ENCODE measurements at places on chromosomes 2 and 18. TPM values are rescaled to one million over a fixed set of nuclear protein-coding genes. Genes with fewer than 3 reads are reported as not detected.

The RSAD2 gene
- 3.9 TPM for total RNA-seq

GRCh38 chr2:241794250-241794823 lies 14.7 kb upstream of the NEU4 start:
- no peak for DNase-seq
- no peak overlapping the region for H3K27ac ChIP-seq
- no peaks in the 10 kb centered on the region for H3K4me1 ChIP-seq
- no peaks in the 10 kb centered on the region for H3K36me3 ChIP-seq
- no peaks in the 10 kb centered on the region for H3K27me3 ChIP-seq
- H3K4me3 ChIP-seq, result no peak overlapping the region

The PRSS56 gene
- total RNA-seq, result 0.23 TPM

- DNase-seq, result no peak
- H3K36me3 ChIP-seq, result no peaks in the 10 kb centered on the region
- no peaks in the 10 kb centered on the region for H3K27me3 ChIP-seq
- no peak overlapping the region for H3K4me3 ChIP-seq
Observed at GRCh38 chr2:222623756-222624309, 32.1 kb downstream of the FARSB start.

GRCh38 chr2:135152361-135152760 lies 100.3 kb downstream of the RAB3GAP1 start:
- H3K4me3 ChIP-seq, result no peak overlapping the region
- no peak overlapping the region for H3K27ac ChIP-seq
- H3K4me1 ChIP-seq, result peaks cover 10% of the 10 kb centered on the region
- peaks cover 74% of the 10 kb centered on the region for H3K36me3 ChIP-seq

The SCG2 gene
- 0.15 TPM for total RNA-seq

The TUBA3E gene
- total RNA-seq, result 7.4 TPM

GRCh38 chr2:74074487-74074886 lies 73.2 kb downstream of the BOLA3 start:
- H3K36me3 ChIP-seq, result no peaks in the 10 kb centered on the region
- no peaks in the 10 kb centered on the region for H3K27me3 ChIP-seq
- no peak overlapping the region for H3K4me3 ChIP-seq

DNA sequence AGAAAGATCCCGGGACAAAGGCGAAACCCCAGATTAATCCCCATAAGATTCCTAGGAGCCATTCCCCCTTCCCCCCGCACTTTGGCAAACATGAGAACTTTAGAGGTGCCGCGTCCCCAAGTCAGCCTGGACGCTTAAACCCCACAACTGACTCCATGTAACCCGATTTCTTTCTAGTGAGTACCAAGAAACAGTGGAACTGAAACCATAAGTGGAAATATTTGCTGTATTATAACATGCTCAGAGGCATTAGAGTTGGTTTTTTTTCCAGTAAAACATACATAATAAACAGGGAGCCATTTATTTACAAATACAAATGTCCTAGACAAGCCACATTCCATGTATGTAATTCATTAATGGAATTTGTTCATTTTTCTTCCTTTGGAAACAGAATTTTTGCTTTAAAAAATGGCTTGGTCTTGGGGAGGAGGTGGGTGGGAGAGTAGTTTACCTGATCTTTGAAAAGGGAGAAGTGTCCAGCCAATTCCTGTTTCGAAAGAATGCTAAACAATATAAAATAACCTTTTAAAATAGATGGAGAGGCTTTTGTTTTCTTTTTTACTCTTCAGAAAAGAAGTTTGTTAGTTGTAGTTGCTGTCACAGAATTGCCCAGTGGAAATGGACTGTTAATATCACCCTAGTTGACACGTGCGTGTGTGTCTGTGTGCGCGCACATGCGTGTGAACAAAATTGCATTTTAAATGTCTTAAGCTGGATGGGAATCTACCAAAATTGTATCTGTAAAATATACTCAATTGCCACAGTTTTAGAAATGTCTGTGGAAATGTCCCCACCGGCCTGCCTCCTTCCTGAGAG lies 10.6 kb downstream of the POU3F3 start:
- no peaks in the 10 kb centered on the region for H3K36me3 ChIP-seq
- H3K4me3 ChIP-seq, result no peak overlapping the region
- no peak overlapping the region for H3K27ac ChIP-seq
- peaks cover 62% of the 10 kb centered on the region for H3K27me3 ChIP-seq
- DNase-seq, result no peak
- H3K4me1 ChIP-seq, result peaks cover 14% of the 10 kb centered on the region

DNA sequence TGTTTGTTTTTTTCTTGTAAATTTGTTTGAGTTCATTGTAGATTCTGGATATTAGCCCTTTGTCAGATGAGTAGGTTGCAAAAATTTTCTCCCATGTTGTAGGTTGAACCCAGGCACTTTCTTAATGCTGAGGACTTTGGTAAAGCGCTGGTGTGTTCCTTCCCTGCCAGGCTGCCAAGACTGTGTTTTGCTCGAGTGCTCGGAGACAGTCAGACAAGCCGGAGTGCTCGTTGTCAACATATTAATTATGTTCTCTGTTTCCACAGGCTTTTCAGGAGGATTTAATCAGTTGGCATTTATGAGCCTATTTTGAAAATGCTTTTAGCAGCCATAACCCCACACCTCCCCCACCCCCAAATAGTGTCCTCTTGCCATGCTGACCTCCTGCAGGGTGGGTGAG lies 6.4 kb downstream of the MTCL1 start:
- peaks cover 7% of the 10 kb centered on the region for H3K4me1 ChIP-seq
- H3K4me3 ChIP-seq, result no peak overlapping the region
- H3K36me3 ChIP-seq, result no peaks in the 10 kb centered on the region
- no peaks in the 10 kb centered on the region for H3K27me3 ChIP-seq
- DNase-seq, result no peak

DNA sequence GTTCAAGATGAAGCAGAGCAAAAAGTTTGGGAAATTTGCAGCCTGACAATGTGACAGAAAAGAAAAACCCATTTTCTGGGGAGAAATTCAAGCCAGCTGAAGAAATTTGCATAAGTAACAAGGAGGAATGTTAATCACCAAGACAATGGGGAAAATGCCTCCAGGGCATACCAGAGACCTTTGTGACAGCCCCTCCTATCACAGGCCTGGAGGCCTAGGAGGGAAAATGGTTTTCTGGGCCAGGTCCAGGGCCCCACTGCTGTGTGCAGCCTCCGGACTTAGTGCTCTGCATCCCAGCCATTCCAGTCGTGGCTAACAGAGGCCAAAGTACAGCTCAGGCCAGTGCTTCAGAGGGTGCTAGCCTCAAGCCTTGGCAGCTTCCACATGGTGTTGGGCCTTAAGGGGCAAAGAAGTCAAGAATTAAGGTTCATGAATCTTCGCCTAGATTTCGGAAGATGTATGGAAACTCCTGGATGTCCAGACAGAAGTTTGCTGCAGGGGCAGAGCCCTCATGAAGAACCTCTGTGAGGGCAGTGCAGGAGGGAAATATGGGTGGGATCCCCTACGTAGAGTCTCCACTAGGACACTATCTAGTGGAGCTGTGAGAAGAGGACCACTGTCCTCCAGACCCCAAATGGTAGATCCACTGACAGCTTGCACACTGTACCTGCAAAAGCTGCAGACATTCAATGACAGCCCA lies 314.1 kb upstream of the TRIB2 start:
- H3K27me3 ChIP-seq, result no peaks in the 10 kb centered on the region
- no peak for DNase-seq
- H3K4me3 ChIP-seq, result no peak overlapping the region
- H3K4me1 ChIP-seq, result peaks cover 8% of the 10 kb centered on the region
- H3K27ac ChIP-seq, result no peak overlapping the region
- H3K36me3 ChIP-seq, result no peaks in the 10 kb centered on the region

DNA sequence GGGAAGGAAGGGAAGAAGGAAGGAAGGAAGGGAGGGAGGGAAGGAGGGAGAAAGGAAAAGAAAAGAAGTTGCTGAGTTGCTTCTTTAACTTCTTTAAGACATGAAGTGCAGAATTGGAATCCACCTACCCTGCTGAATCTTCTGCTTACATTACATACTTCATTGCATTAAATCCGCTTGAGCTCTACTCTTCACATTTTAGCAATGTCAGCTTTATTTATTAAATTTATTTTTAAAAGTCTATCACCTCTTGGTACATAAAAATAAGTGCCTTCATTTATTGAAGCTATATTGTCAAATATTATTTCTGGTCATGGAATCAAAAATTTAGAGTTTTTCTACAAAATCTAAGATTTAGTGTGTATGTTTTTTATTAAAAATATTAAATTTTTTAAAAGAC lies 284.6 kb downstream of the CCDC102B start:
- H3K27me3 ChIP-seq, result no peaks in the 10 kb centered on the region
- no peaks in the 10 kb centered on the region for H3K4me1 ChIP-seq
- H3K36me3 ChIP-seq, result no peaks in the 10 kb centered on the region
- no peak overlapping the region for H3K27ac ChIP-seq

DNA sequence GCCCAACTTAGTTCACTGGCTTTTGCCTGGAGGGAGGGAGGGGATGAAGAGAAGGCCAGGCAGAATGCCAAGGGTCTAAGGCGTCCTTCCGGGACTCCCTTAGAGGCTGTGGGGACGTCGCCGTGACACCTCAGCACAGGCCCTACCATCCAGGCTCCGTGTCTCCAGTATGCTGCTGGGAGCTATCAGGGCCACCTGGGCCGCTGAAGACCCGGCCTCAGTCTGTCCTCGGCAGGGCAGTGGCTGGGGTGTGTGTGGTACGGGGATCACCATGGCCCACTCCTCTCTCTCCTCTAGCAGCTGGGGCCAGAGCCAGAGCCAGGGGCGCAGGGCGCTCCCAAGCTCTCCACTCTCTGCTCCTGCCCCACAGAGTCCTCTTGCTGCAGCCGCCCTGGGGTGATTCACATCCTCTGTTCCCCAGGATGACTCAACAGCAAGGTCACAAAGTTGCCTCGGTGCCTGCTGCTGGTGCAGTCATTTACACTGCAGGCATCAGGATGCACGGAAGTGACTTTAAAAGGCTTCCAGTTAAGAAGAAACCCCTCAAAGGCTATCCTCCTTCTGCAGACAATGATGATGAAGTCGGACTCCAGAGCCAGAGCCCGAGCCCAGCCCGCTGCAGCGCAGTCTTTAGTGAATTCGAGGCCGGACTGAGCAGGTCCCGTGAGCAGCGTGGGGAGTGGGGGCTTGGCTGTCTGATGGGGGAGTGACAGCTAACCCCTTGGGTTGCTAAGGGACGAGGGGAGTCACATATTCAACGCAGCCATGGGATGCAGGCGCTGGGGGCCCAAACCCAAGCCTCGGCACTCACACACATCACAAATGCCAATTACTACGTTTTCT lies 31.9 kb downstream of the SNORC start:
- H3K36me3 ChIP-seq, result no peaks in the 10 kb centered on the region
- no peak overlapping the region for H3K27ac ChIP-seq
- H3K27me3 ChIP-seq, result peaks cover 12% of the 10 kb centered on the region

The MORN2 gene
- total RNA-seq, result 19.8 TPM

- no peak overlapping the region for H3K27ac ChIP-seq
- H3K4me1 ChIP-seq, result peaks cover 39% of the 10 kb centered on the region
- no peaks in the 10 kb centered on the region for H3K36me3 ChIP-seq
- no peak overlapping the region for H3K4me3 ChIP-seq
Observed at GRCh38 chr18:79586436-79587225, 93.0 kb upstream of the CTDP1 start.

GRCh38 chr2:12116228-12116750 lies 369.9 kb downstream of the LPIN1 start:
- H3K27ac ChIP-seq, result no peak overlapping the region
- no peak for DNase-seq
- no peaks in the 10 kb centered on the region for H3K36me3 ChIP-seq
- H3K27me3 ChIP-seq, result no peaks in the 10 kb centered on the region
- H3K4me3 ChIP-seq, result no peak overlapping the region

The TMEM185B gene
- 25.5 TPM for total RNA-seq
